ENCODE measurements at places on chromosomes 5 and 9.

GRCh38 chr5:96434201-96434645 is 1.2 kb upstream of the PCSK1 start:
- peak; percentile 42 for DNase-seq

- no peak for DNase-seq
These were observed 9.2 kb downstream of the INSYN2B start for GRCh38 chr5:169970911-169971765.

GRCh38 chr5:40124367-40124766 is 555.3 kb upstream of the PTGER4 start:
- no peak for DNase-seq

DNA sequence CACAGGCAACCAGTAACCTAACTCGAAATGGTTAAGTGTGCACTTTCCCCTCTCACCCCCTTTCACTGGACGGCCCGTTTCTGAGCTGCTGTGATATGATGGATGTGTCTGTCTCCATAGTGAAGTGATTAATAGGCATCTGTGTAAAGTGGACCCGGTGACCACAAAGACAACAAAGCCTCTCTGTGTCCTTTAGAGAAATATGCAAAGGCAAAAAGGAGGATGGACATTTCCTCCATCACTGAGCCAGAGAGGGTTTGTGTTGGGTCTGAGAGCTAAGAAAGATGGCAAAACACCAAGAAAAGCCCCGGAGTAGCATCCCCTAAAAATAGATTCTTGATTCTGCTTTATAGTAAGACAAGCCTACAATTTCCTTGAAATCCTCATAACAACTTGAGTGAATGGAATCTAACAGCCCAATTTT is 120.6 kb downstream of the SEMA6A start:
- DNase-seq, result no peak

DNA sequence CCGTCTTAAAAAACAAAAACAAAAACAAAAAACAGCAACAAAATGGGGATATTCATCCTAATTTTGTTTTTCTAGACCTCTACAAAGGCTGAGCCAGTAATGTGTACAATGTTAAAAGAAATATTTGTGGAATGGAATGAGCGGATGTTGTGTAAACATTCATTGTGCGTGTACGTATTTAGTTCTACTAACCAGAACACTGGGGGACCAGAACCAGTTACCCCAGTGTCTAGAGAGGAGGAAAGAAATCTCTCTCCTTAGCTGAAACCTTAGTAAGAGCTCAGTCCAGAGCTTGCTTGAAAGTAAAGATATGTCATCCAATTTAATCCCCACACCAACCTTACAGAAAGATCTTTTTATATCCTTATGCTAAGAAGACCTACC is 106.7 kb upstream of the CPEB4 start:
- no peak for DNase-seq

DNA sequence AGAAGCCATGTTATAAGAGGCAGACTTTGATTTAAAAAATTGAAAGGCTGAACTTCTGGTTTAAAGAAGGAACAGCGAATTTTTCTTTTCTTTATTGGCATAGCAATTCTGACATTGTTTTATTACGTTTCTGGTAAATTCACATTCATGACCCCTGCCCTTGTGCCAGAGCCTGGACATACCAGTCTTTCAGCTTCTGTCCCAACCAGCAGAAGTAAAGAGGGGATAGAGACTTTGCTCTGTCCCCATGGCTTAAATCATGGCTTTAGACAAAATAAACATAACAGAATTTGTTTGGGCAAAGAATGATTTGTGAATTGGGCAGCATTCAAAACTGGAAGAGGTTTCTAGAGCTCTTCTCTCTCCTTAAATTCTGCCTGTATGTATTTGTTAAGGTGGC is 15.3 kb downstream of the CAST start:
- no peak for DNase-seq

GRCh38 chr9:87278971-87279733 is 218.5 kb upstream of the DAPK1 start:
- DNase-seq, result no peak

DNA sequence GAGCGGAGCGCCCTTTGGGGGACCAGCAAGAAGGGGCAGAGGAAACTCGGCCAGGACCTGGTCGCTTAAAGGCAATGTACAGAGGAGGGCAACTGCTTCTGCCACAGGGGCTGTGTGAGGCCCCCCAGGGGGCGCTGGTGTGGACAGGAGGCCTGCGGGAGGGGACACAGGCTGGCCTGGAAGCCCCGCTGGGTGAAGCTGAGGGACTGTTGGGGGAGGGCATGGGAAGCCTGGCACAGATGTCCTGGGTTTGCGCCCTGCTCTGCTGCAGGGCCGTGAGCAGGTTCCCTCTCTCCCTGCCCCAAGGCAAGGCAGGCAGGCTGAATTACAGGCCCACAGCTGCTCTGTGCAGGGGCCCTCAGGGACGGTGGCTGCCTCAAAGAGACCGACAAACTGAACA is 5.4 kb downstream of the MED22 start:
- no peak for DNase-seq

GRCh38 chr9:100285601-100286000 is 67.1 kb downstream of the TEX10 start:
- DNase-seq, result no peak

DNA sequence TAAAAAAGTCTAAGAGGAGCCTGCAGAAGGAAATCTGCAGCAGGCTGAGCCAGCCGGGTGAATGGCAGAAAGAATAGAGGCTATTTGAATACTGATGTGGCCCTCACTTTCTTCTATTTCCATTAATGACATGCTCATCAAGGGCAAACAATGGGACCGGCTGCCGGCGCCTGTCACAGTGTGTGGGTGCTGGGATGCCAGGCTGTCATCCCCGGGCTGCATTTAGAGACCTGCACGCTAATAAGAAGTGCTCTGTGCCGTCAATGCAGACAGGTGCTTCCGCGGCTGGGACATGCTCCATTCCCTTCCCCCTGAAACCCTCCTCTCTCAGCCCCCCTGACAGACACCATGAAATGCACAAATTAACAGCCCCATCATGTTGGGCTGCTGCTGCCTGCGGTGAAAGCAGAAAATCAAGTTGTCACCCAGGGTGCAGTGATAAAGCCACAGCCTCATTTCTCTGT is 217.7 kb upstream of the TBCA start:
- DNase-seq, result no peak

GRCh38 chr5:119792161-119792799 is 162.9 kb downstream of the FAM170A start:
- no peak for DNase-seq

DNA sequence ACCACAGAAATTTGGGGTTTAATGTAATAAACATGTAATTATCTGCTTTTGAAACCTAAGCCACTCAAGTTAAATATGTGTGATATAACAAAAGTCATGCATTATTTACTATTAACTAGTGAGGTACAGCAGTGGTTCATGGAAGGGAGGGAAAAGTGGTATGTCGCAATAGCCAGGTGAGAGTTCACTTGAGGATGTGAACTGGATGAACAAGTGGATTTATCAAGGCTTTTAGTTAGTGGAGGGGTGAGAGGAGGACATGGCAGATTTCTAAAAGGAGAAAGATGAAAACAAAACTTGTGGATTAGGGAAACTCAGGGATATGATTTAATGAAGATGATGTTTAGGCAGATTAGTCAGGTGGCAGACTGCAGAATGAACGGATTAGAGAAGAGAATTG is 141.3 kb upstream of the NFIB start:
- no peak for DNase-seq

- no peak for DNase-seq
These were observed 430.8 kb upstream of the TNC start for GRCh38 chr9:115548609-115549260.

DNA sequence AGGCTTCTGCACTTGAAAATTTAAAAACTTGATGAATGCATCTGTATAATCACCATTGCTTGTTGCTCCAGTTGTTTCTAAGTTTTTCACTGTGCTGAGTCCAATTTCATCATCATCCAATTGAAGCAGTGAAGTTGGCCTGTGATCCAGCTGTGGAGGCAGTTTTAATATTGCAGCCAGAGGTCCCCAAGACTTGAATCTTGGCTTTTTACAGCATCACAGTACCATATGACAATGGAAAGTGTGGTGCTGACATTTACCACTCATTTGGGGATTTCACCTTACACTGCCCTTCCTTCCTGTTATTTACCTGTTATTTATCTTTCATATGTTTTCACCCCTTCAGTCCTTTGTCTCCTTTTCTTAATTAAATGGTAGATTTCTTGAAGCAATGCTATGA is 76.2 kb upstream of the SPIN1 start:
- DNase-seq, result no peak

DNA sequence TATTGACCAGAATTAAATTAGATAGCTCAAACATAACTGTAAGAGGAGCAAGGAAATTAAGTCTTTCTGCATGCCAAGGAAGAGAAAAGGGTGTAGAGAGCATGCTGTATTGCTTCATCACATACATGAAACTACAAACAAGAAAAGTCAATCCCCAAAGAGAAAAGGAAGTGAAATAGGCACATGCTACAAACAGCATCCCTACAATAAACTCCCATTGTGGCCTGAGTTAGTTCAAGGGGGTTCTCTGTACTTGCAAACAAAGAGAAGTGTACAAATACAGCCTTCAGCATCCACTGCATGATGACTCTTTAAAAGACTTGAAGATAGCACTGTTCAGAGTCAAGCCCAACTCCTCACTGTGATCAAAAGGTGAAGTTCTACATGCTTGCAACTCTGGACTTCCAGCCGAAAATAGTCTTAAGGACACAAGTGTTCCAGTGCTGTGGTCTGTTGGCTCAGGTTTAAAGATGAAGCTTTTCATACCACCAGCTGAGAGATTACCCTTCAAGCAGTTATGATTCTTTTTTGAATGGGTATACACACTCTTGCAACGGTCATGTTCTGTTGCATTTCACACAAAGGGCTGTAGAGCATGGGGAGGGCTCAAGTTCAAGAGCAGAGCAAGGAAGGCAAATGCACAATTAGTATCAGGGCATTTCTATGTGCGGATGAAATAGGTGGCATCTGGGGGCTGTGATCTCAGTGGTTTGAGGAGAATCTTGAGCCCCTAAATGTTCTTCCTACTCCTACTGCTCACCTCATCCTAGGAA is 534.5 kb downstream of the EBF1 start:
- DNase-seq, result no peak

GRCh38 chr9:9079473-9079872 is 1279.9 kb upstream of the DMAC1 start:
- DNase-seq, result no peak

DNA sequence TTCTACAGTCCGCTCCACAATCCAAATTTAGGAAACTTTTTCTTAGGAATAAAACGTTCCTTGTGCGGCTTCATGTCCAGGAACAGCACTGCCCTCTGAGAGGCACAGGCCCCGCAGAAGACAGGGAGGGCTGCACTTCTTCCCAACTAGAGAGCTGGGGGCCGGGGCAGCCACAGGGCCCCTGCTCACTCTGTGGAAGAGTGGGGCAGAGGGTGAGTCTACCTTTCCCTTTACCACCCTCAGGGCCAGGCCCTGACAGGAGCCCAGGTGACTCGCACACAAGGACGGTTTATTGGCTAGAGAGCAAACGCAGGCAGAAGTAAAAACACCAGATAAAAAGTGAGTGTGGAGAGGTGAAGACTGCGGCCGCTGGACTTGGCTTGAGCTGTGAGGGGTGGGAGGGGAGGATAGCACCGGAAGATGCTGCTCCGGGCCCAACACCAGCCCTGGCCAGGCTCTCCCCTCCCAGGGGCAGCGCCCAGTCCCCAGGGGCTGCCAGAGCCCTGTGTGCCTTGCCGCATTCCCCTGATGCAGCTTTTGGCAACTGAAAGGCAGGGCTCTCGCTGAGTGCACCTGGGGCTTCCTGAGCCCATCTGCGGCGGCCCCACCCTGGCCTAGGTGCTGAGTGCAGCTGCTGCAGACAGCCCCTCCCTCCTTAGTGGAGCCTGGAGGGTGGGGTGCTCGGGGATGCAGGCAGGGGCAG is 20.2 kb downstream of the SH3GLB2 start:
- DNase-seq, result no peak

DNA sequence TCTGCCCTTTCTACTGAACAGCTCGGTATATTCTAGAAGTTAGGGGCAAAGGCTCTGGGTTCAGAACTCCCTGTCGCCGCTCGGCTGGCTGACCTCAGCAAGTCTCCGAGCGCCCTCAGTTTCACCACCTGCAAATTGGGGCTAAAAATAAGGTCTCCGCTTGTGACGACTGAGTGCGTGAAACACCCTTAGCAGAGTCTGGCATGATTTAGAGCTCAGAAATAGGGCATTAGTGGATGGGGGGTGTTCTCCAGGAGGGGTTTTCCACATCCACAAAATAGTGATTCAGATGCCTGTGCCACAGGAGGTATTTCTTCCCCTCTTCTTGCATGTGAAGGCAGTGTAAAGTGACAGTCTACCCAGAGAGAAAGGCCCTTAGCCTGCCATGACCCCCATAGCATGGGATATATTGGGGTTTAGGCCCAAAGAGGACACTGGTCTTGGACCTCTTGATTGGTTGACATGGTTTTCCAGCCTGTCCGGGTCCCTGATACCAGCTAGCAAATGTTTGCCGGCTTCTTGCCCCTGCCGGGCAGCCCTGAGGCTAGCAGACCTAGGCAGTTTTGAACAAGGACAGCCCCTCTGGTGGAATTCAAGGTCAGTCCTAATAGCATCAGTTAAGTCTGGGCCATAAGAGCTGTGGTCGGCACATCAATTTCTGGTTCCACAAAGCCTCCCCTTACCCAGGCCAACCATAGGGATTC is 1.4 kb downstream of the ERGIC1 start:
- no peak for DNase-seq

DNA sequence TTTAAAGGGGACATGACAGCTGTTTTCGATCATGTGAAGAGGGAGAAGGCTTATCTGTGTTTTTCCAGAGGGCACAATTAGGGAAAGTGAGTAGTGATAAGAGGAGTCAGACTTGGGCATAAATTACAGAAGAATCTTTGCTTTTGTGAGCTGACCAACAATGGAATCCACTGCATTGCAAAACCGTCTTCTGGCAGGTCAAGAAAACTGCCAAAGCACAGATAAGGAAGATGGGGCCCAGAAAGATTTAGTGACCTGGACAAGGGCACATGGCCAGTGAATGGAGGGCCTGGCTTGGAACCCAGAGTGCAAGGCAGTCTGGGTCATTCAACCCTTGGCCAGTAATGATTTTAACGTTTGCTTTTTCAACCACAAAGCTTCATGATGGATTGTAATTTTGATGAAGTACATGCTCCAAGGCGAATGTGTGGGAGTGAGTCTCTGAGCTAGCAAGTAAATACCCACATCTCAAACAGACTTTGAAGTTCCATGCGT is 153.2 kb upstream of the MAST4 start:
- DNase-seq, result no peak

GRCh38 chr9:134657666-134658377 is 16.2 kb downstream of the COL5A1 start:
- DNase-seq, result no peak

DNA sequence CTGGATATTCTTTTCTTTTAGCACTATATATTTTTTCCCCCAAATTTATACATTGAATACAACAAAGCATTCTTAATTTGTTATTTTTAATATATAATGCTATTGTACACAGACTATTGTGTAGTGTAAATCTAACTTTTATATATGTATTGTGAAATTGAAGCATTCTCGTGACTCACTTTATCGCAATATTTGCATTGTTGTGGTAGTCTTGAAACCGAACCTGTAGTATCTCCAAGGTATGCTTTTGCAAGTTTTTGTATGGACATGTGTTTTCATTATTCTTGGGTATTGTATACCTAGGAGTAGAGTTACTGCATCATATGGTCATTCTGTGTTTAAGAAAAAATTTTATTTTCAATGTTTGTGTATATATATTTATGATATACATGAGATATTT is 49.6 kb downstream of the NSD1 start:
- DNase-seq, result no peak
